Right renal cortex interstitium (tissue), 3 donors: ENCODE measurements at places on chromosomes 1 and 21.

- DNase-seq = no peak
Measured at GRCh38 chr1:1039145-1039910, 19.4 kb downstream of the AGRN start.

DNA sequence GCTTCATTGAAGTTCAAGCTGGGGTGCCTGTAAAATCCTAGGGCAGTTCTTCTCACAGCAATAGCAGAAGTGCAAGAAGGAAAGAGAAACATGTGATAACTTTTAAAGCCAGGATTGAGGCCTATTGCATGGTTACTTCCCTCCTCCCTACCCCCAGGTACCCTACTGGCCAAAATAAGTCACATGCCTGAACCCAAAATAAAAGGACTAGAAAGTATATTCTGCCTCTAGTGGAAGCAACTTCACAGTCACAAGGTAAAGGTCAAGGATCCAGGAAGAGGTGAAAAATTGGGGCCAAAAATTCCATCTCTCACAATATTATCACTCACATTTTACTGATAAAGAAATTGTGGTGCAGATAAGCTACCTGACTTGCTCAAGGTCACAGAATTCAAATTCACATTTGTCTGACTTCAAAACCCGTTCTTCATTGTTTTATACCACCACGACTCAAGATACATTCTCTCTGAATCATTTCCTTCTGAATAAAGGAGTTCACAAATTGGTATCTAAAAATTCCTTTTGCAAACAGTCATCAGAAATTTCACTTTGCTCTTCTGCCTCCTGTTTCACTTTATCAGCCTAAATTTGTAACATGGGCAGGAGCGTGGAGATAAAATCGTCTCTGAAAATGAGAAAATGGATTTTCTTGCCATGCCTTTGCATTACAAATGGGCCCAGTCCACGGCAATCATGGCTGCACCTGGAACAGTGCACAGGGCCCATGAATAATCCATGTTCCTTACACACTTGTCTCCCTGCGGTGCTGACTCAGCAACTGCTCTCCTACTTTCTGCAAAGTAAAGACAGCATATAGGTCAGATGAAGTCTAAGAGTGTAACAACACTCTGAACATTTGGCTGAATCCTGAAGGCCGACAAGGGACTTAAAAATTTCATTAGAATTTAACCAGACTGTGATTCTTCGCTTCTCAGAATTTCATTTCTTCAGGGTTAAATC is 485.3 kb upstream of the NFIA start:
- no peak for DNase-seq

DNA sequence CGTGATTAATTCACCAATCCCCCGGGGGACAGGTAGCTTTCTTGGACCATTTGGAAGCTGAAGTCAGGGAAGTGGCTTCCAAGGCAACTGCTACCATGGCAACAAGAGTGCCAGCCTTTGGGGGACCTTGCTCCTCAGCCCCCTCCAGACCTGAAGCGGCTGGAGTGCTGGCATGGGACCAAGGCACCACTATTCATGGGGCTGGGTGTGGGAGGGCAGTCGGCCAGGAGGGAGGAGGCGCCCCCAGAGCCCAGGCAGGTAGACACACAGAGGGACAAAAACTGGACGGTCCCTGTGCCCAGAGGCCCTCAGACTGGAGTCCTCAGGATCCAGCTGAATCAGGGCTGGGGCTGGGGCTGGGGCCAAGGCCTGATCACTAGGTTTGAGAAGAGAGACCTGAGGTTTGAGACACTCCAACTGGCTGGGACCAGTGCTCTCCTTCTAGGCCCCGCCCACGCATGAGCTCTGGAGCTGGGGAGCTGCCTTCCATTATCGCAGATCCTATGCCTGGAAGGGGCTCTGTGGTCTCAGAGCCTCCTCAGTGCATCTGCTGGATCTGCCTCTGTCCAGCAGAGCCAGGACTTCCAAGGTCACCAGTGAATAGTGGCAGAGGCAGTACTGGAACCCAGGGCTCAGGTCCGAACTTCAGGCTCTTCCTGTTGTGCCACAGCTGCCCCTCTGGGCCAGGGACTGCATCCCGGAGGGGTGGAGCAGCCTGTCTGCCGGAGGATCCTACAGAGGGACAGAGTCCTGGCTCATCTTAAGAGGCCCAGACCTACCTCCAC is 3.3 kb upstream of the KNCN start:
- DNase-seq = no peak

DNA sequence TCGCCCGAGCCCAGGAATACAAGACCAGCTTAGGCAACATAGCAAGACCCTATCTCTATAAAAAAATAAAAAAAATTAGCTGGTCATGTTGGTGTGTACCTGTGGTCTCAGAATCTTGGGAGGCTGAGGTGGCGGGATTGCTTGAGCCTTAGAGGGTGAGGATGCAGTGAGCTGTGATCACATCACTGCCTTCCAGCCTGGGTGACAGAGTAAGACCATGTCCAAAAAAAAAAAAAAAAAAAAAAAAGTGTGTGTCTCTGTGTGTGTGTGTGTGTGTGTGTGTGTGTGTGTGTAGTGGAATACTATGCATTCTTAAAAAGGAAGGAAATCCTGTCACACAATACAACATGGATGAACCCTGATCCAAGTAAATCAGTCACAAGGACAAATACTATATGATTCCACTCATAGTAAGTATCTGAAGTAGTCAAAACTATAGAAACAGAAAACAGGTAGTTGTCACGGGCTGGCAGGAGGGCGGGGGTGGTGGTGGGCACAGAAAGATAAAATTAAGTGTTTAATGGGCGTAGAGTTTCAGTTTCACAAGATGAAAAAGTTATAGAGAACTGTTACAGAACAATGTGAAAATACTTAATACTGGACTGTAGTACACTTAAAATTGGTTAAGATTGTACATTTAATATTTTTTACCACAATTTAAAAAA is 47.8 kb downstream of the SELENOF start:
- DNase-seq = no peak

DNA sequence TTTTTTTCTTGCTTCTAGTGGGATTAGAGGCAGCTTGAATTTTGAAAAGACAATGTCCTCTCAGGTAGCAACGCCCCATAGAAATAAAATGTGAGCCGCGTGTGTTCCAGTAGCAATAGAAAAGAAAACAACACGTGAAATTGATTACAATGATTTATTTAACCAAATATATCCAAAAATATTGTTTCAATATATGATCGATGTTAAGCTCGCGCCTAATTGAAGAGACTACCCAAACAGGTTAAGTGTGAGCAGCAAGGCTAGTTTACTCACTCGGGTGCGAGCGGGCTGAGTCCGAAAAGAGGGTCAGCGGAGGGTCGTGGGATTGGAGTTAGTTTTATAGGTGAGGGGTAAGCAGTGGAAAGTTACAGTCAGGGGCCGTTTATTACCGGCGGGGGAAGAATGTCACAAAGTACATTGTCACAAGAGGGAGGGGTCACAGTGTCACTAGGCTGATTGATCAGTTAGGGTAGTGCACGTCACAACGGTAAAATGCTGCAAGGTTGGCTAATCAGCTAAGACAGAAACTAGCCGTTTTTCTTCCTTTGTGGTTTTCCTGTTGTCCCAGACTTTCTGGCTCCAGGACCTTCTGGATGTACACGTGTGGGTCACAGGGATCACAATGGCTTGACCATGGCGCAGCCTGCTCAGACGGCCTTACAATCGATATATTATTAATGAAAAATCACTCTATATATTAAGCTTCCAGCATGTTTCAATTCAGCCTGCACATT is 697 bp upstream of the ZNF670 start:
- DNase-seq = no peak
